Vagina (tissue), 2 donors: ENCODE measurements at places on chromosomes 1 and 21.

GRCh38 chr1:99407018-99407417 is 142.7 kb downstream of the PLPPR4 start:
- no peak for DNase-seq

DNA sequence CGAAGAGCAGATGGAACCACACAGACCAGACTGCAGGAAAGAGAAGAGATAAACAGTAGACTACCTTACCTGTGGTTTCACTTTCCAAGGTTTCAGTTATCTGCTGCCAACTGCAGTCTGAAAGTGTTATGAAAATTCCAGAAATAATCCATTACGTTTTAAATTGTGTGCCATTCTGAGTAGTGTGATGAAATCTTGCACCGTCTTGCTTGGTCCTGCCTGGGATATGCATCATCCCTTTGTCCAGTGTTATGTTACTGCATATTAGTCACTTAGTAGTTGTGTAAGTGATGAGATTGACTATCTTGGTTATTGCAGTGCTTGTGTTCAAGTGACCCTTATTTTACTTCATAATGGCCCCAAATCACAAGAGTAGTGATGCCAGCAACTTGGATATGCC is 33.9 kb downstream of the DNAJC6 start:
- no peak for DNase-seq

GRCh38 chr1:209704584-209704983 is at the start of gene HSD11B1:
TSS of gene HSD11B1 (plus strand) at chr1:209704846. CDS start at chr1:209704943, 97 bp downstream.
- DNase-seq = peak; percentile 96

DNA sequence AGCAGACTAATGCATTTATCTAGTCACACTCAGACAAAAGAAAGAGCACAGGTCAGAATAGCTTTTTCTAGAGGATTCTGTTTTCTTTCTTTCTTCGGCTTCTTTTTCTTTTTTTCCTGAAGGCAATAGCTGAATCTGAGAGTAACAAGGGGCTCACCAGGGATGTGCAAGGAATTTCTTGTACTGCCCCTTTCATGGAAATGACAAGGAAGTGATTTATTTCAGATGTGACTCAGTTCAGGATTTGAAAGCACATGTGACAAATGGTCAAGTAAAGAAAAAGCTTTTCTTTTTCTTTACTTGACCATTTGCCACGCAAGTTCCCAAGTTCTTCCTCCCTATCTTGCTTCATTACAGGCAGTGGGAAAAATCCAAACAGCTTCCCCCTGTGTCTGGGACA is 202.0 kb downstream of the GABPA start:
- DNase-seq = no peak

DNA sequence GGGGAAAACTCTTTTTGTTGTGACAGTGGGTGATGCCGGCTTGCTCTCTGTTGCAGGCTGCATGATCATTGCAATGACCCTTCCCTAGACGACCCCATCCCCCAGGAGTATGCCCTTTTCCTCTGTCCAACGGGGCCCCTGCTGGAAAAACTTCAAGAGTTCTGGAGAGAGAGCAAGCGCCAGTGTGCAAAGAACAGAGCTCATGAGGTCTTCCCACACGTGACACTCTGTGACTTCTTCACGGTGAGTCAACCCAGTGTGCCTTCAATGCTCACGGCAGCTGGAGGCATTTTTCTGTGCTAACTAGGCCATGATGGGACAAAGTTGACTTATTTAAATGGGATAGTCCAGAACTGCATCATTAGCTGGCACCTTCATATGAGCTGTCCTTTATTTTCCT is 5.7 kb downstream of the UBASH3A start:
- DNase-seq = no peak

GRCh38 chr21:38181096-38181495 is 75.7 kb upstream of the KCNJ15 start:
- DNase-seq = no peak

- DNase-seq = no peak
Observed at GRCh38 chr1:46812065-46812963, 13.5 kb downstream of the CYP4B1 start.

DNA sequence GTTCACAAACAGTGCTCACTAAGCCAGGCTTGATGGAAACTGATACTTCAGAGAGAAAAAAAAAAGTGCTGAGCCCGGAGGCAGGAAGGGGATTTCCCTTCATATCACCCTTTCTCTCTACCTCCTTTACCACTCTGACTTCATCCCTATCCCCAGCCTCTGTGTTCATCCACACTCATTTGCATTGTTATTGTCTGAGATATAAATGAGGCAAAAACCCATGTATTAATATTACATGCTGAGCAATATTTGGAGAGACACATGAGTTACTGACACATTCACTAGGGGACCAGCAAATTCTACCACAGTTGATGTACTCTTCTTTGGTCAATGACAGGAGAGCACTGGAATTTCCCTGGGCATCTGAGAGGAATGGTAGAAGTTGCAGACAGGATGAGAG is 175.8 kb downstream of the TNFSF18 start:
- DNase-seq = no peak

- DNase-seq = no peak
Observed at GRCh38 chr1:41810446-41810845, 108.3 kb downstream of the HIVEP3 start.

DNA sequence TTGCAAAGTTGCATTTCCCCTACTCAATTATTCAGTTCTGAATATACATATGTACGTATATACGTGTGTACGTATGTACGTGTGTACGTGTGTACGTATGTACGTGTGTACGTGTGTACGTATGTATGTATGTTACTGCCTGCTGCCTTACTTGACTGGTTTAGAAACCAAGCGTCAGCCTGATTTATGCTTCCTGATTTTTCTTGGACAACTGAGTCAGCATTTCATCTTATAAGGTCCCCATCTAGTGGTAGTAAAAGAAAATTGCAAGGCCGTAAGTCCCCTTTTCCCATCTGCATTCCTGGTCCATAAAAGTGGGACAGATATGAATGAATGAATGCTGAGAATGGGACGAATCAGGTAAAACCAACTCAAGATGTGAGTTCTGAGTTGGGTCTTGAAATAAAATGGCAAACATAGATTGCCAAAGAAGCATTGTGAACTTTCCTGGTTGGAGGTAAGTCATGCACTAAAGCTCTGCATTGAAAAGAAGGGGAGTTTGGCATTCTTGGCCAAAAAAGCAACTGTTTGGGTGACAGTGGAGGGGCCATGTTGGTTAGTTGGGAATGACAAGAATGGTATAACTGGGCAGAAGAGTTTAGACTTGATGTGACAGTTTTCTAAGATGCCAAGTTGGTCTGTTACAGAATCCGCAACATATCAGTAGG is 76.4 kb upstream of the DNAH14 start:
- DNase-seq = no peak

GRCh38 chr1:7517611-7518330 is 253.3 kb upstream of the VAMP3 start:
- no peak for DNase-seq

DNA sequence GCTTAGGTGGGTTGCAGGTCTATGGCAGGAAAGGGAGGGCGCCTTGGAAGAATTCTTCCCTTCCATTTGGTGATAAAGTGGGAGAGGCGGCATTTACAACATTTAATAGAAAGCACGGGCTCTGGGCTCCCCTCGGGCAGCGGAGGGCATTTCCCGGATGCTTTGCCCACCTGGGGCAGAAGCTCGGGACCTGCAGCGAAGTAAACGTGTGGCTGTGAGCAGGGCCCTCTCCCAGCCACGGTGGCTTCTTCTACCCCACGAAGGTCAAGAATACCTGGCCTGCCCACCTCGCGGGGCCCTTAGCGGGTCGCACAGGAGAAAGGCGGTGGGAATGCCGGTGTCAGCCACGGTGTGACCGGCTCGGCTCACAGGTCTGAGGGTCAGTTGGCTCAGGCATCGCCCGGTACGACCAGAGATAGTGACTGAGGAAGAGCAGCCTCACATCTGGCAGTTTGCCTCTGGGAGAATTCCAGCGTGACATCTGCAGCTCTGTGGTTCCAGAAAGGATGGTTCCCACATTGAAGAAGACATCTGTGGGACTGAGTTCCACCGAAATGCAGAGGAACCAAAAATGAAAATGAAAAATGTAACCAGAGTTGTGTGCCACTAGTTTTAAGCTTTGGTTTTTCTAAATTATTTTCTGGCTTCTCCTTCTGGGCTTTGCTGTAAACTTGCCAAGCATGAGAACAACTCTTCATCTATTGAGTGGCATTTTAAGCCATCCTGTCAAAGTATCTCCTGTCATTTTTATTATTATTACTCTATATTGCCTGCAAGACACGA is 720 bp upstream of the F3 start:
- DNase-seq = peak; percentile 90

- DNase-seq = no peak
Observed at GRCh38 chr1:227472772-227473171, 90.6 kb upstream of the ZNF678 start.

DNA sequence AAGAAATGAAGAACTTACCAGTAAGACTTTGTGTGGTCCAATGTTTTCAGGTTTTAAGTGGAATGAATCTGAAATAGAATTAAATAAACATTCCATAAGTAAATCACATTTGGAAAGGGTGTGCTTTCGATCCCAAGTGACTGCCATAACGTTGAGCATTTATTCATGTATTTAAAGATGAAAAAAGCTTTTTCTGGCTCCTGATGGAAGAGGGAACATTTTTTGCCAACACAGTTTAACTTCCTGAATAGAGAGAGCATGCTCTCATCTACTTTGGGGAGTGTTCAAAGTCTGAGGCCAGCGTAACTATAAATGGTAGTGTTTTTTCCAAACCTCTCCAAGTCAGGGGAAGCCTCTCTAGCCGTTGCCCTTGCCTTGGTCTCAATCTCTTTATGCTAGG is 55.8 kb downstream of the GNG12 start:
- DNase-seq = no peak

DNA sequence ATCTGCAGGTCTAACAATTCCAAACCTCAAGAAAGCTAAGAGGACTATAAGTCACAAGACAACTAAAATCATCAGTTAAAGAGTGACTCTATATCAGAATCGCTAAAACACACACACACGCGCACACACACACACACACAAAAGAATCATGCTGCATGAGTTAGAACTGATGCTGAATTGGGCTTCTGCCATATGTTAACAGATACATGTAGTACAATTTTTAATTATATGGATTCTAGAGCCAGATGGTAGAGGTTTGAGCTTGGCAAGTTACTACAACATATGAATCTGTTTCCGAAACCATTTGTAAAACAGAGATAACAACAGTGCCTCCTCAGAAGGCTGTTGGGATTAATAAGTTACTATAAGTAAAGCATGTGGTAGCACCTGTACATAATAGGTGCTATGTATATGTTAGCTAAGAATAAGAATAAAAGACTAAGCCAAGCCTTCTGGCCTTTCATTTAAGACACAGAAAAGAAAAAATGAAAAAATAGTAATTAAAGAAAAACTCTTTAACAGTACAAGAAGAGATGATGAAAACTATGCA is 17.9 kb downstream of the EPRS1 start:
- no peak for DNase-seq

DNA sequence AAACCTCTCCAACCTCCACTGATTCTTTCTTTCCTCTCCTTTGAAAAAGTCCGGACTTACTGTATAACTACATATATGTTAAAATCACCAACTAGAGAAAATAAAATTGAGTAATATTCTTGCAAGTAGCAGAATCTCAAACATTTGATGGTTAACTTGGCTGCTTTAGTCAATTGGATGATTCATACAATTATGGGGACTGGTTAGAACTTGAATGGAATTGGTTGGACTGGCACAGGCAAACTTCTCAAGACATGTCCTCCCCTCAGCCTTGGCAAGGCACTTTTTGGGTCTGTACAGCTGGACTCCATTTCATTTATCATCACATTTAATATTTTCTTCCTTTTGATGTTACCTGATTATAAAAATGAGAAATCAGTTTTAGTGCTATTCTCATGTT is 6.5 kb downstream of the WLS start:
- no peak for DNase-seq

DNA sequence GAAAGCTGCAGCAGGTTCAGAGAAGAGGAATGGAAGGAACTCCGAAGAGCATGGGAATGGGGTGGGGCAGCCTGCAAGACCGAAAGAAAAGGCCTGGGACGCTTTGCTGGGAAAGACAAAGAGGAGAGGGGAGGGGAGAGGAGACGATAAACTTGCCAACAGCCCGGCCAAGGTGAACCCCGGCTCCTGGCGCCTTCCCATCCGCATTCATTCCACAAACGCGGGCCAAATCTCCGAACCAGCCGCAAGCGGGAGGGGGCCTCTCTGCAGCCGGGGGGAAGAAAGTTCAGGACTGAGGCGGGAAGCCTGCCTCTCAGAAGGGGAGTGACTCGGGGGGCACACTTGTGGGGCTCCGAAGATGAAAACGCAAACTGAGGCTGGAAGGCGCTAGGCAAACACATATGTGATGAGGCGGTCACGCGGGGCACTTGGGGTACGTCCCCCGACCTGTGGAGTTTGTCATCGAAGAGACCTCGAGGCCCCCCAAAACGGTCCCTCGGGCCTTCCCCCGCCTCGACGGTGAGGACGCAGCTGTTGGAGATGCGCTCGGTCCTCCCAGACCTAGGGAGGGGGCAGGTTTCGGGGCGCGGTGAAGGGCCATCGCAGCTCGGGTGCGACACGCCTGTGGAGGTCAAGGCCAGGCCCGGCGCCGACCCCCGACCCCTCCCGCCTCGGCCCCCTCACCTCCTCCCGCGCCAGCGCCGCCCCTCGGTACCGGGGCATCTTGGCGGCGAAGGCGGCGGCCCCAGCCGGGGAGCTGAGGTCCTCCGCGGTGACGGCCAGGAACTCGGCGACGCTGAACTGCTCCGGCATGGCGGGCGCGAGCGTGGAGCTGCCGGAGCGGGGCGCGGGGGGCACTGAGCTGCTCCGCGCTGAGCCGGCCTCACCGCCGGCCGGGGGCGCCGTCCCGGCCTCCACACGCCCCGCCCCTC is at the start of gene ASAP3:
Gene ASAP3 (minus strand): TSS at position 859 of the 932 bp plus-strand sequence. CDS start 46 bp downstream, at position 813.
- DNase-seq = no peak

GRCh38 chr1:209657140-209657879 is 5.1 kb upstream of the LAMB3 start:
- DNase-seq = no peak

DNA sequence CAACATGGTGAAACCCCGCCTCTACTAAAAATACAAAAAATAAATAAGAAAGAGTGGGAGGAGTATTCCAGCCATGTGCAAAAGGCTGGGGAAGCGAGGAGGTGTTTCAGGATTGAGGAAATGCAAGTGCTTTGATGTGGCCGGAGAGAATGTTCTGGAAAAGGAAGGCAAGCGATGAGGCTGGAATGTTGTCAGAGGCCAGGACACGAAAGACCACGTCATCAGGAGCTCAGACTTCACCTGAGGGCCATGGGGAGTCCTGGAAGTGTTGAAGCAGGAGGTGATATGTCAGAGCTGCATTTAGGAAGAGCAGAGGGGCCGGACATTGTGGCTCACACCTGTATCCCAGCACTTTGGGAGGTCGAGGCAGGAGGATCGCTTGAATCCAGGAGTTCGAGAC is 10.9 kb upstream of the THEMIS2 start:
- DNase-seq = no peak

DNA sequence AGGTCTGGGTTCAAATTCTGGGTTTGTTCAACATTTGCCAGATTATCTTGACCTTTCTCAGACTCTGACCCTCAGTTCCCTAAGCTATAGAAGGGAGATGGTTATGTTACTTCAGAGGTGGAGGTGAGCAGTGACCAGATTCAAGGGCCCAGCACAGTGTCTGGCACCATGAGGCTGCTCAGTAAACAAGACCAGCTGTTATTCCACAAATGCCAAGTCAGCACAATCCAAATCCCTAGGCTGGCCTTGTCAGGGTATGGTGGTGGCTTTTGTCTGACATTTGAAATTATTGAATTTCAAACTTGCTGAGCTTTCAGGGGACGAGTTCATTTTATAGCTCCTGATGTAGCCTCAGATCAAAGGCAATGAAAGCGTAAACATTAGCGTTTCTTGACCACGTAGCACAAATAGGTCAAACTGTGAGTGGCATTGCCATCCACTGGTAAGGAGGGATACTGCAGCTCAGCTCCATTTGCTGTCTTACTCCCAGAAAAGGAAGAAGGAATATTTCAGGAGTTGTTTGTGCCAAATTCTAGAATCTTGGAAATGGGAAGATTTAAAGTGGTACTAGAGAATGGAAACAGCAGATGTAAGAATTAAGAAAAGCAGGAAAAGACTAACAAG is 94.3 kb upstream of the EDN2 start:
- no peak for DNase-seq
